ENCODE measurements at places on chromosomes 2 and 18.
A peak's percentile ranks its signal among the peaks of the same experiment; 100 is the strongest.

DNA sequence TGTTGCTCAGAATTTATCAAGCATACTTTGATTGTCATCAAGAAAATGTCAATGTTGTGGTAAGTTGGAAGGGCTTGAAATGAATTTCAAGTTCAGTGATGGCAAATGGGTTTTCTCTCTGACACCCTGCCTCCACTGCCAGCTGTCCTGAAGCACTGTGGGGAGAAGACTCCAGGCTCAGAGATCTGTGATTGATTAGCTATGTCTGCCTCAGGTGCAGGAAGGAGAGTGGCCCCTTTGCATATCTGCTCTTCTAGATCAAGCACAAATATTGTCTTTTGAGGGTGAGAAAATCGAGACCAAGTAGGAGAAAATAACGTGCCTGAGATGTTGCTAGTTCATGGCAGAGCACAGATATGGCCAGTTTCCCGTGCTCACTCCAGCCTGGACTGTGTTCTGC is 178.8 kb upstream of the GLI2 start:
- DNase-seq, result no peak

DNA sequence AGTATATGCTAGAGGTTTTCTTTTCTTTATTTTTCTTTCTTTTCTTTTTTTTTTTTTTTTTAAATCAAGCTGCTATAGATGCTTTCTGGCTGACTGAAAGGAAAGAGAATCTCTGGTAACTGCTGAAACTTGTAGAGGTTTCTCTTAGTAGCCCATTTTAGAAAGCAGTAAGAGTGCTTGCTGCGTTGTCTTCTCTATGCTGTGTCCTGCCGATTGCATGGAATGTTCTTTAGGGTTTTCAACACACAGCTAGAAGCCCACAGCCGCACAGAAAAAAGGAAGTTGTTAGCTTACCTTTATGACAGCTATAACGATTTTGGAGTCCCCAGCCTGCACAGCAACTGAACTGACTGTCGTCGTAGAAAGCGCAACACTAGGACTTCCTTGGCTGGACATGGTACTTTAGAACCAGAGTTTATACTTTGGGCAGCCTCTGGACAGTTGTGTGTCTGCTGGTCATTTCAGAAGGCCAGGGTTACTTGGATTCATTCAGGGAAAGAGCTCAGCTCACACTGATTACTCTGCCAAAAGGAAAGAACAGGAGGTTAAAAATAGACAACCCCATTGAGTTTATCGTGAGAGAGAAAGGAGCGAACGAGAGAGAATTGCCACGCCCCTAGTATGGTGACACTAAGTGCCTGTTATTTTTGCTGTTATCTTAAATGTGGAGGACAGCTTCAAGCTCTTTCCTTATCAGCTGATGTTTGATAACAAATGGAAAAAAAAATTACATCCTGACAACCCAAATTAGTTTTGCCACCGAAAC is at the start of gene CCDC141:
CCDC141 (minus strand) TSS at position 592 of the 766 bp plus-strand sequence; CDS start at position 396, 196 bp downstream.
- DNase-seq, result peak; percentile 73

DNA sequence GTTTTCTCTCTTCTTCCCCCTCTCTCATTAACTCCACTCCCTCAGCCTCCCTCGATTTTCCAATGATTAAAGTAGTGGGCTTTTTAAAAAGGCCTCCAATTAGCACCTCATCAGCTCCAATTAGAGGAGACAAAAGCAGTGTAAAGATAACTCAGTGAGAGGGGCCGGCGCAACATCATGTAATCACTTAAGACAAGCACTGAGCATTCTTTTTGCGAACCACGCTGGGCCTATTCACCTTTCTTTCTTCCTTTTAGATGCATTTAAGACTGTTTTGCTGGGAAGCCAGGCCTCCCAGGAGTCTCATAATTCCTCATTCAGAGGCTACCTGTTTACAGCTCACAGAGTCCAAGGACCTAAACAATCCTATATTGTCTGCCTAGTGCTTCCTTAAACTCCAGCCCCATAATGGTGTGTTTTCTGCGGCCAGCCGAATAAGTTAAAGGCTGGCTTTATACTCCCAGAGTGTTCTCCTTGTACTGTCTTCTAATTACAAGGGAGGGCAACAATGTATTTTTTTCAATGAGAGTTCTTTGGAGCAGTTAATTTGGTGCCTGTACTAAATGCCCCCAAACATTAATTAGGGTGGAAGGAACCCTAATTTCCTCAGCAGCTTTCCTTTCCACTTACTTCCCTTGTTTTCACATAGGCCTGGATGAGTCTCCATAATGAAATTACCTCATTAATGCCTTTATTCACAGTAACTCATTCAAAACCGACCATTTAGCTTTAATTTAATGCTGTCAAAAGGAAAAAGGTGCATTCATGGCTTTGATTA is 28.0 kb upstream of the LMAN1 start:
- no peak for DNase-seq

DNA sequence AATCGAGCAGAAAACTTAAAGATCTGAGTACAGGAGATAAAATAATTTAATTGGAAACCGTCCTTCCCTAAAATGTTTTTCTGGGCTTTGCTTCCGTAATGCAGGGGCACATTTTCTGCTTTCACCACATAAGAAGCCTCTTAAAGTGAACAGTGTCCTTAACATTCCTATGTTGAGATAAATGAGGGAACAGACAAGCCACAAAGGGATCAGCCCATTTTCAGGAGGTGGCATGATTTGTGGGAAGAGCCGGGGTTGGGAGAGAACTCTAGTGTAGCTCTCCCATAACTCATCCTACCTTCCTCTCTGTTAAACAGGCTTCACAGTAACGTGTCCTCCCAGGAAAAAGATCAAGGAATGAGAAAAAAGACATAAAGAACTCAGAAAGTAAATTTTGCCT is 56.9 kb upstream of the ACVR1C start:
- DNase-seq, result no peak

DNA sequence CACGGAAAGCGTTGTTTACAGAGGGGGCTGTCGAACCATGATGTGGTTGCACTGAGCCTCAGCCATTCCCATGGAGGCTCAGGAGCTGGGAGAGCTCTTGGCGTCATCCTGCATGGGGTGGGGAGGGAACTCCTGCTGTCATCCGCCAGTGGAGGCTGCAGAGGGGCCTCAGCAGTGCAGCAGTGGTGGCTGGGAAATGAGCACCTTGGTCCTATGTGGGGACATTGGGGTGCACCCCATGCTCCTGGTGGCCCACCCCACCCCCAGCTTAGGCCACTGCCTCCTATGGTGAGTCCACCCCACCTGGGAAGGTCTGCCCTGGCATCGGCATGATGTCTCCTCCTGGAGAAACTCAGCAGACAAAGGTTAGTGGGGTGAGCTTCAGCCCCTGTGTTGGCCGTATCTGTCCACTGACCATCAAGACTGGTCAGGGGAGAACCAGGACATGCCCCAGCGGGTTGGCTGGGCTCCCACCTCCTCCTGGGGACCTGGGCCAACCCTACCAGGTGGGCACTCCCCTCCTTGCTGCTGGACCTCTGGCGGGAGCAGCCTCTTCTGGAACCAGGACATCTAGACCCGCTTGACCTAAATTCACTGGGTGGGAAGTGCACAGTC is 67.8 kb upstream of the HDAC4 start:
- DNase-seq, result no peak

GRCh38 chr2:158443606-158444005 is 12.9 kb downstream of the CCDC148 start:
- no peak for DNase-seq

DNA sequence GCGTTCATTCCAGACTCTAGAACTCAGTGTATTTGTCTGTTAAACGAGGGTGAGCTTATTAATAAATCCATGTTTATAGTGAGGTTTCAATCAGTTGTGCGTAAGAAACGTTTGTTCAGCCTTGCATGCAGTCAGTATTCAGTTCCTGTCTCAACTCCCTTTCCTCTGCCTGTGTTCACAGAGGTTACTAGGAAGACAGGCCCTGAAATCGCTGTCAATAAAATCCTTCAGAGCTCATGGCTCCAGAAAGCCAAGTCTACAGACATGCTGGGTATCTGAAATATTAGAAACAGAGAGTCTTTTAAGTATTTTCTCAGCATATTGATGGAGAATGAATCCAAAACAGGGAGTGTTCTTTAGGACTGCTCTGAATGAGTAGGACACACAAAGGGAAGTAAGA is 75.4 kb downstream of the KLF7 start:
- DNase-seq, result peak; percentile 39

GRCh38 chr2:149456285-149456684 is 125.9 kb downstream of the LYPD6 start:
- DNase-seq, result no peak

DNA sequence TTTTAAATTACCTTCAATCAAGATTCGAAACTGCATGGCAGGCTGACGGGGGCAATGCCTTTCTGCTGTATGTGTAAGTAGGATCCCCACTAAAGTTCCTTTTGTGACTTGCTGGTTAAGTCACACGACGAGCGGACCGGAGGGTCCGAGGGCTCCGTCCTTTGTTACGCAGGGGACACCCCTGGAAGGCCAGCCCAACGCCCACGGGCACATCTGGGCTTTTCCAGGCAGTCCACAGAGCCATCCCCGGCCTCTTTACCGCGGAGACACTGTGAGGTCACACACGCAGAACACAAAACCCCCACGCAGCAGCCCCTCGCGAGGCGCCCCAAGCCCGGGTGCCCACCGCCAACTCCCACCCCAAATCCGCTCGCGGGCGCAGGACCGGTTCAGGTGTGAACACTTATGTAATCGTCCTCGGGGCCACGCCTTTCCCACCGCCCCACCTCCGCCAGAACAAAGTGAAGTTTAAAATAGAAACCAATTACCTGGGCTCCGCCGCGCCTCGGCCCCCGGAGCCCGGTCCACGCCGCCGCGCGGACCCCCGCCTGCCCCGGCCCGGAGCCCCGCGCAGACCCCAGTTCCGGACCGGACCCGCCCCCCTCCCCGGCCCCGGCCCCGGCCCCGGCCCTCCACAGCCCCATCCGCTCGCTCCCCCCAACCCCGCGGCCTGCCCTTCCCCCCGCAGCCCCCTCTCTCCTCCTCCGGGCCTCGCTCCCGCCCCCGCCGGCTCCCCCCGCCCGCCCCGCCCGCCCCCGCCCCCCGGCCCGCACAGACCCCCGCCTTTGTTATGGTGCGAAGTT is 4.2 kb downstream of the ZNF516 start:
- peak; percentile 42 for DNase-seq

GRCh38 chr2:232927032-232927792 is 57.1 kb downstream of the SNORC start:
- DNase-seq, result no peak

GRCh38 chr2:78999406-78999805 is 26.1 kb upstream of the REG3G start:
- DNase-seq, result peak; percentile 42

- no peak for DNase-seq
These were observed 61.4 kb upstream of the ACSL3 start for GRCh38 chr2:222799262-222799918.

GRCh38 chr2:122139739-122140420 is 384.4 kb downstream of the TSN start:
- no peak for DNase-seq

DNA sequence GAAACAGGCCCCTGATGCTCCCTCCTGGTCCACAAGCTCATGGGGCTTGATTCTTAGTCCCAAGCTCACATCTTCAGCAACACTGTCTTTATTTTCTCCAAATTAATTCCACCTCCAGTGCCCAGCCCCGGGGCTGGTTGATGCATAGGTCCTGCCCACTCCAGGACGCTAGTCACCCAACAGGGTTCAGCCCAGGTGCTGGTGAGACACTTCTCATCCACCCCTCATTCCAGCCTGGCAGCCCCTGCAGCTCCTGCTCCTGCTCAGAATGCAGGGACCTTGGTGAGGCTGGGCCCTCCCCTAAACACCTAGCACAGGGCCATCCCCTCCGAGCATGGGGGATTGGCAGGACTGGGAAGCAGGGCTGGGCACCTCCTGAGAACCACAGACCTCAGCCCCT is 25.7 kb downstream of the STEAP3 start:
- DNase-seq, result no peak

GRCh38 chr18:49855711-49856415 is 42.5 kb upstream of the ACAA2 start:
- DNase-seq, result no peak

- peak; percentile 34 for DNase-seq
These were observed 430 bp downstream of the BIN1 start for GRCh38 chr2:127106457-127106990.

DNA sequence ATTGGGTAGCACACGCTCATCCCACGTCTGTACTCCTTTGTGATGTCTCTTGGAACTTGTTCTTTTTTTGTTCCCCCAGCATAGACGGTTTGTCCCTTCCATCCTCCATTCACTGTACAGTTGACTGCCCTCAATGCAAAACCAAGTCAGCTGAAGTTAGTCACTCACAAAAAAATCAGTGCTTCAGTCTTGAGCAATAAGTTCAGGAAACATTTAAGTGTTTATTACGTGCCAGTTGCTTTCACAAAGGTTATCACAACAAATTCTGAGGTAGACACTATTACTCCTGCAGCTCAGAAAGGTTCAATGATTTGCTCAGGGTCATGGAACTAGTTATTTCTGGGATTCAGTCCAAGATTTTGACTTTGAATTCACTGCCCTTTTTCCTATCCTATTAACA is 102.2 kb downstream of the PDE1A start:
- no peak for DNase-seq

DNA sequence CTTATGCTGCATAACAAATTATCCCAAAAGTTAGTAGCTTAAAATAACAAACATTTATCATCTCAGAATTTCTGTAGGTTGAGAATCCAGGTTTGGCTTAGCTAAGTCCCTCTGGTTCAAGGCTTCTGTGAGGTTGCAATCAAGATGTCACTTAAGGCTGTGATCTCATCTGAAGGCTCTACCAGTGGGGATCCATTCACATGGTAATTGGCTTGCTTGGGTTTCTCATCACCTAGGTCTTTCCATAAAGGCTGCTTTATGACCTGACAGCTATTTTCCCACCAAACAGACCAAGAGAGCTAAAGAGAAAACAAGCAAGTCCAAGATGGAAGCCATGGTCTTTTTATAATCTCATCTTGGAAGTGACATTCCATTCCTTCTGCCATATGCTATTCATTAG is 137.3 kb downstream of the DTNA start:
- DNase-seq, result no peak

- no peak for DNase-seq
These were observed 70.1 kb downstream of the EPG5 start for GRCh38 chr18:45896991-45897390.

DNA sequence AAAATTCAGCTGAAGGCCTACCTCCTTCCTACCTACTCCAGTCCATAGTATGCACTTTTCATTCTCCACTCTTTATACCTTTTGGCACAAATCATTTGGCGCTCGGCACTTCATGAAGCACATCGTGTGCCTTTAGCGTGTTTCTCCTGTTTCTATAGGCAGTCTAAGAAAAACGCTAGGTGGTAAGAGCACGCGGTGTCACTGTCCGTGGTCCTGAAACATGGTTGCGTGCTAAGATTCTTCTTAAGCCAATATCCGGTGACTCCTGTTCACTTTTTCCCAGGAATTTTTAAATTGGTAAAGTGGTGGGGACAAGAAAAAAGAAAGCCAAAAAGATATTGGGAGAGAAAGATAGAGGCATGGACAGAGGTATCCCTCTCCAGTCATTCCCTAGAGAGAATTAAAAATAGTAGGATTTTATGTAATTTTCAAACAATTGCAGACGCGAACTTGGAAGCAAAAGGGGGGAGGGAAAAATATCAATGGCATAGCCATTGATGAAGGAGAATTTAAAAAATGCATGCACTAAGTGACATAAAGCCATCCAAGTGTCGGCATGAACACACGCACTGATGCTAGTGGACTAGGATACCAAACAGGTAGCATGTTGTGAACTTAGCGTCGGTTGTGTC is 1.4 kb upstream of the CTNNA2 start:
- peak; percentile 68 for DNase-seq

Measured in KBM-7 (cell line).